Stimulated activated CD4-positive, alpha-beta T cell treated with anti-CD3 and anti-CD28 coated beads, Interleukin-1b, Interleukin-23, amount 100 ng/mL, for 1 hour (primary cell): ENCODE measurements at places on chromosomes 1 and 21.

DNA sequence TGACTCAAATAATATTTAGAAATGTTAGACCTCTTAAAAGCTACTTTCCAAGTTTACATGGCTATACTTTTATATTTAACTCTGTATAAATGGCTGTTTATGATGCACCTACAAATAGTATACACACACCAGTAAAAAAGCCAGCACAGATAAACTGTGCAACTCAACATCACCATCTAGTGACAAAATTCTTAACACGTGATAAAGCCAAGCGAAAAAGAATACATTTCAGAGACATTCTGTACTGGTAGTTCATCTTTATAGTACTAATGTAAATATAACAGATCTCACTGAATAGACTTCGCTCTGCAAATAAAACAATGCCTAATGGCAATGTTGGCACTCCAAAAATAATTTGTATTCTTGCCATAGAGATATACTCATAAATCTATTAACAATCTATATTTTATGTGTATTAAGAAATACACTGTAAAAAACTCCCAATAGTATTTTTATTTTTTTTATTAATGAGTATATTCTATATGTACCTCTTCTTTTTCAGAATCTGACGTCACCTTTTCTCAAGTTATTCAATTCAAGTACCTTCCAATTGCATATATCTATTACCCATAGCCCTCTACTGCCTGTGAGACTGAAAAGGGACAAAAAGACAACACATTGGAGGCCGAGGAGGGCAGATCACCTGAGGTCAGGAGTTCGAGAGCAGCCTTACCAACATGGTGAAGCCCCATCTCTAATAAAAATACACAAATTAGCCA is 100.2 kb downstream of the DPYD start:
- DNase-seq: no peak

- no peak for DNase-seq
These were observed 104.6 kb downstream of the CACNA1E start for GRCh38 chr1:181587870-181588438.

- DNase-seq: no peak
These were observed 9.5 kb upstream of the TARS2 start for GRCh38 chr1:150477733-150478132.

- DNase-seq: no peak
These were observed 28.1 kb upstream of the CSF1 start for GRCh38 chr1:109882288-109883245.

GRCh38 chr1:25682059-25682601 is 65.5 kb downstream of the MAN1C1 start:
- DNase-seq: no peak

GRCh38 chr1:33319186-33319948 is 1.5 kb downstream of the A3GALT2 start:
- no peak for DNase-seq

DNA sequence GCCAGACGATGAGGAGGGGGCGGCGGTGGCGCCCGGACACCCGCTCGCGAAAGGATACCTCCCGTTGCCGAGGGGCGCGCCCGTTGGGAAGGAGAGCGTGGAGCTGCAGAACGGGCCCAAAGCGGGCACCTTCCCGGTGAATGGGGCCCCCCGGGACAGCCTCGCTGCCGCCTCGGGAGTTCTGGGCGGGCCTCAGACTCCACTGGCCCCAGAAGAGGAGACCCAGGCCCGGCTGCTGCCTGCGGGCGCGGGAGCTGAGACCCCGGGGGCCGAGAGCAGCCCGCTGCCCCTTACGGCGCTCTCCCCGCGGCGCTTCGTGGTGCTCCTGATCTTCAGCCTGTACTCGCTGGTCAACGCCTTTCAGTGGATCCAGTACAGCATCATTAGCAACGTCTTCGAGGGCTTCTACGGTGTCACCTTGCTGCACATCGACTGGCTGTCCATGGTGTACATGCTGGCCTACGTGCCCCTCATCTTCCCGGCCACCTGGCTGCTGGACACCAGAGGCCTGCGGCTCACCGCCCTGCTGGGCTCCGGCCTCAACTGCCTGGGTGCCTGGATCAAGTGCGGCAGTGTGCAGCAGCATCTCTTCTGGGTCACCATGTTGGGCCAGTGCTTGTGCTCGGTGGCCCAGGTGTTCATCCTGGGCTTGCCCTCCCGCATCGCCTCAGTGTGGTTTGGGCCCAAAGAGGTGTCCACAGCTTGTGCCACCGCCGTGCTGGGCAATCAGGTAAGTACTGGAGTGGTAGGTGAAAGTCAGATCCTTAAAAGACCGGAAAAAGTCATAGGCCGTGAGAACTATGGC is 588 bp downstream of the FLVCR1 start:
- no peak for DNase-seq

- no peak for DNase-seq
These were observed 6.8 kb downstream of the CASQ2 start for GRCh38 chr1:115761601-115762302.

- no peak for DNase-seq
These were observed 53.6 kb downstream of the RERE start for GRCh38 chr1:8763888-8764287.

GRCh38 chr1:159851407-159851806 is 11.1 kb downstream of the VSIG8 start:
- no peak for DNase-seq

- DNase-seq: no peak
These were observed 70.6 kb downstream of the DDX20 start for GRCh38 chr1:111826278-111826677.

- no peak for DNase-seq
These were observed 65.2 kb upstream of the LRRC8D start for GRCh38 chr1:89755591-89755990.

GRCh38 chr1:58283388-58284224 is 262.9 kb downstream of the OMA1 start:
- DNase-seq: no peak

GRCh38 chr21:21955204-21955603 is 957.0 kb downstream of the NCAM2 start:
- DNase-seq: no peak

GRCh38 chr1:180112984-180113647 is 41.6 kb upstream of the QSOX1 start:
- no peak for DNase-seq

- DNase-seq: no peak
These were observed 19.9 kb downstream of the SAMSN1 start for GRCh38 chr21:14526199-14526598.

DNA sequence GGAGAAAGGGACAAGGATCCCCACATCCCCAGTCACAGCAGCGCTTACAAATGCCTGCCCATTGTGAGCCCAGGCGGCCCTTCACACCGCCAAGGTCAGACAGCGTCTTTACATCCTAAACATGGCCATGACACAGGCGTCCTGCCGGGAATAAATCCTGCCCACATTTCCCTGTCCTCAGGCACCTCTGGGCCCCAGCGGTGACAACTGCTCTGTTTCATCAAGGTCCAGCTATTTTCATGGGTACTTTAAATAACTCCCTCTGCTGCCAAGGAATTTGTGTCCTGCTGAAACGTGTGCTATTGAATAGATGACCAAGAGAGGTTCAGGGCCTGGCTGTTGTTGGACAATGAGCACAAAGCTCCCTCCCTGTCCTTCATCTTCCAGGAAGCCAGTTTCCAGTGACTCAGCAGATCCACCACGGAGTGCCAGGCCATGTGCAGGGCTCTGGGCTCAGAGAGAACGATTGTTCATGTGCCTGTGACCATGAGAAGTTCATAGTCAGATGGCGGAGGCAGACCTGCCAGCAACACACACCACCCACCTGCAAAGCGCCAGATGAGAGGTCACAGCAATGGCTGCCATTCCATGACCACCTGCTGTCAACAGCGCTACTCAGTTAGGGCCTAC is 195.8 kb downstream of the MATN1 start:
- DNase-seq: no peak

DNA sequence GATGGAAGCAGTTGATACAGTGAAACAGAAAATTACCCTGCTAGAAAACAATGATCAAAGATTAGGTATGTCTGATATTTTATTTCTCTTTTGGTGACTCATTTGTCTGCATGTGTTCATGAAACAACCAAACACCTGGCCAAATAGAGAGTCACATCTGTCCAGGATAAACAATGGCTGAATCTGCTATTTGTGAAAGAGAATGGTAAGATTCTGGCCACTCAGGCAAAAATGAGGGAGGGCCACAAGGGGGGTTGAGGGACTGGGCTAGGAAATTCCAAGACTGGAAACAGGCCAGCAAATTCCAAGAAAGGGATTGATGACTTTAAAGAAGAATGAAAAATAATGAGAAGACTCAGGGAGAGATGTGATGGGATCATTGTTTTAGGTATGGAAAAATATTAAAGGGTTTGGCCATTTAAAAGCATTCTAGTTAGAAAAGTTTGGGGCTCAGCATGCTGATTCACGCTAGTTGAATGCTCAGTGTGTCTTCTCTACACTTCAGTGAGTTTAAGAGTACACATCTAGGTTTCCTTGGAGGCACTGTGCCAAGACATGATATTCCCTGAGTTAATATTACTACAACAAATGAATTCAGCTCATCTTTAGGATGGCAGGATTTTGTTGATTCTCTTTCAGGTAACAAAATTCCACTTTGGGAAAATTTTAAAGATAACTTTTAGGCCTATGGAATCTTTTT is 44.9 kb downstream of the TRAF5 start:
- DNase-seq: no peak
